T-helper 2 cell (primary cell): ENCODE measurements at places on chromosomes 2 and 18.

- no peak for DNase-seq
Observed at GRCh38 chr18:21914739-21915319, 174.2 kb downstream of the MIB1 start.

DNA sequence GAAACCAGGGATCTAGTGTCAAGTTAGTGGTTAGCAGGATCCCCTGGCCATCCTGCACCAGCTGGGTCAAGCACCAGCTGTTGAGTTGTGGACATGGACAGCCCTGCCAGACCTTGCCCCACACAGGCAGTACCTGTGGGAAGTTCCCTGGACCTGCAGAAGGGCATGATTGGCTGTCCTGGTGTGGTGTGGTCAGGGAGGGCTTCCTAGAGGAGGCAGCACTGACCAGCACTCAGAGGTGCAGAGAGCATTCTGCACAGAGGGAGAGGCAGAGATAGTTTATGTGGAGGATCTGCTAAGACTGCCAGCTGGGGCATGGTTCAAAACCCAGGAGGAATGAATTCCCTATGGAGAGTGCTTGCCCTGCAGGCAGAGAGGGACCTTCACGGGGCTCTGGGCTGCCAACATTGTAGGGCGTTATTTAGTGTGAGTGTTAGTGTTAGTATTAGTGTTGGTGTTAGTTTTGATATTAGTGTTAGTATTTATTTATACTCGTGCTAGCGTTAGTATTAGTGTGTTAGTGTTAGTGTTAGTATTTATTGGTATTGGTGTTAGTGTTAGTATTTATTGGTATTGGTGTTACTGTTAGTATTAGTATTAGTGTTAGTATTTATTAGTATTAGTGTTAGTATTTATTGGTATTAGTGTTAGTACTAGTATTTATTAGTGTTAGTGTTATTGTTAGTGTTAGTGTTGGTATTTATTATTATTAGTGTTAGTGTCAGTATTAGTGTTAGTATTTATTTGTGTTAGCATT is 31.9 kb downstream of the TWIST2 start:
- DNase-seq, result no peak

GRCh38 chr2:57434441-57434840 is 612.2 kb upstream of the VRK2 start:
- DNase-seq, result no peak

- DNase-seq, result no peak
Observed at GRCh38 chr2:127834951-127835350, 23.0 kb downstream of the POLR2D start.

DNA sequence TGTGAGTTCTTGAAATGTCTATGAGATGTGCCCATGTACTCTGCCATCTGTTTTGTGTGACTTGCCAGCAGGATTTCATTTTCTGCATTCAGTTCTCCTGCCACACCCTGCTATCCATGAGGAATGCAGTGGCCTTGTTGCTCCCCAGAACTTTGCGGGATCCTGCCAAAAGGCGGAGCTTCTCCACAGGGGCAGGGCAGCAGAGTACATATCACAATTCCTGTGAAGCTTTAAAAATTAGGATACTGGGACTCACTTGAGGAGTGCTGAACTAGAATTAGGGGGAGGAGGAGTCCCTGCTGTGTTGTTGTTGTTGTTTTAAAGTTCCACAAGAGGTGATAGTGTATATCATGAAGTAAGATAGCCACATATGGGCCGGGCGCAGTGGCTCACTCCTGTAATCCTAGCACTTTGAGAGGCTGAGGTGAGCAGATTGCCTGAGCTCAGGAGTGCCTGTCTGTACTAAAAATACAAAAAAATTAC is 76.4 kb downstream of the TANC1 start:
- no peak for DNase-seq

DNA sequence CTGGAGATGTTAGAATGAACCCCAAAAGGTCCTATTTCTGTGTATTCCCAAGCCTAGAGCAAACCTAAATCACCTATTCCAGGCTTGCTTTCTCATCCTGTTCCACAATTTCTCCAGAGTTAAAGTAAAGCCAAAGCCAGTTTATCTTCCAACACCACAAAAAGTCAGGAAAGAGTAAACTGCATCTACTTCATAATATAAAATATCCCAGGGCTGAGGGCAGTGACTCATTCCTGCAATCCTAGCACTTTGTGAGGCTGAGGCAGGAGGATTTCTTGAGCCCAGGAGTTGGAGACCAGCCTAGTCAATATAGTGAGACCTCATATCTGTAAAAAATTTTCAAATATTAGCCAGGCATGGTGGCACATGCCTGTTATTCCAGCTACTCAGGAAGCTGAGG is 241.4 kb downstream of the CDH20 start:
- DNase-seq, result no peak
